Activated T-helper 17 cell treated with anti-CD3 and anti-CD28 coated beads, Interleukin-2, amount 50 U/mL, for 72 hours (primary cell): ENCODE measurements at places on chromosomes 6 and 20. TPM values are rescaled to one million over a fixed set of nuclear protein-coding genes. Genes with fewer than 3 reads are reported as not detected.

- ATAC-seq = no peak
Observed at GRCh38 chr20:50513169-50514034, 3.2 kb downstream of the PTPN1 start.

DNA sequence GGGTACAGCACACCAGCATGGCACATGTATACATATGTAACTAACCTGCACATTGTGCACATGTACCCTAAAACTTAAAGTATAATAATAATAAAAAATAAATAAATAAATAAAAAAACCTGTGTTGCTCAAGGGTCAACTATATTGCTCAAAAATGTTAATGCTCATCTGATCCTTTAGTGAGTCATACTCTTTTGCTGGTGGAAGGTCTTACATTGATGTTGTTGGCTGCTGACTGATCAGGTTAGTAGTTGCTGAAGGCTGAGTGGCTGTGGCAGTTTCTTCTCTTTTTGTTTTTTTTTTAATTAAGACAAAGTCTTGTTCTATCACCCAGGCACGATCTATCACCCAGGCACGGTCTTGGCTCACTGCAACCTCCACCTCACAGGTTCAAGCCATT is 29.6 kb upstream of the SMIM26 start:
- ATAC-seq = no peak

DNA sequence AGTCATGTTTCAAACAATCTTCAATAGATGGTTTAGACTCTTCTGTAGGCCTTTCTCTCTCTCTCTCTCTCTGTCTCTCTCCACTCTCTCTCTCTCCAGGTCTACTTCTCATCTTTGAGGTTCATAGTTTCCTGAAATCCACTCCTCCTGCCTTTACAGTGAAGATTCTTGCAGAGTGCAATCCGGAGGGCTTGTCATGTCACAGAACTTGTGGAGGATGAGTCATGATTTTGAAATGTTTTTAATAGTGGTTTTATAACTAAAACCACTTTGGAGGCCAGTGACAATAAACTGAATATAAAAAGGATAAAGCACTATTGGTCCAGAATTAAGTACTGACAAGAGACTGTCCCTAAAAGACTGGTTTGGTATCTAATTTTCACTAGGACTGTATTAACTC is 156.3 kb downstream of the KIF6 start:
- ATAC-seq = no peak

DNA sequence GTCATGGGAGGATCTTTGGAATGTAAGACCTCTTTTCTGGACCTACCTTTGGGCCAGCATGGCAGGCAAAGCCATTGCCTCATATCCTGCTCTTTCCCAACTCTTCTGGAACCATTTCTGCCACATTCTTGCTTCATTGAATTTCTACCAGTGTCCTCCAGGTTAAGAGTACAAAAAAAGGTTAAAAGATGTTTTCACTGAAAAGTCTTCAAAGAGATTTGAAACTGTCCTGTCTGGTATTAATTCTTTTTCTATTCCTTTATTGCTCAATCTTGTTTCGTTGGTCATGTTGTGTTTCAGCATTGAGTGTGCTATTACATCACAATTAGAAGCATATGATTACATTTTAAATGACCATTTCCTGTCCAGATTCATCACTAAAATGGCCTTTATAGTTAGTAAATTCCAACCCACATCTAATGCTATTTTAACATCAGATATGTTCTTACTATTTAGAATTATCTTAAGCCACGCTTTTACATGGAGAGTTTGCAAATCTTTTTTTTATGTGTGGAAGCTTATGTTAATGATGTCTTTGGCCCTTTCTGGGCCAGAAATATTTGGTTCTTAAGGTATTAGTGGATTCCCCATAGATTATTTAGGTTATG is 450.9 kb downstream of the GJA1 start:
- no peak for ATAC-seq

- ATAC-seq = no peak
Observed at GRCh38 chr6:170162775-170163404, 128.0 kb downstream of the DLL1 start.

- no peak for ATAC-seq
Observed at GRCh38 chr6:105783333-105783935, 302.7 kb upstream of the PRDM1 start.

Gene HELZ2
- total RNA-seq = 8.2 TPM

Gene C6orf141
- not detected for total RNA-seq
